Stimulated activated CD4-positive, alpha-beta T cell treated with anti-CD3 and anti-CD28 coated beads, Interleukin-4, amount 100 ng/mL, for 24 hours (primary cell): ENCODE measurements at places on chromosomes 4 and X.

DNA sequence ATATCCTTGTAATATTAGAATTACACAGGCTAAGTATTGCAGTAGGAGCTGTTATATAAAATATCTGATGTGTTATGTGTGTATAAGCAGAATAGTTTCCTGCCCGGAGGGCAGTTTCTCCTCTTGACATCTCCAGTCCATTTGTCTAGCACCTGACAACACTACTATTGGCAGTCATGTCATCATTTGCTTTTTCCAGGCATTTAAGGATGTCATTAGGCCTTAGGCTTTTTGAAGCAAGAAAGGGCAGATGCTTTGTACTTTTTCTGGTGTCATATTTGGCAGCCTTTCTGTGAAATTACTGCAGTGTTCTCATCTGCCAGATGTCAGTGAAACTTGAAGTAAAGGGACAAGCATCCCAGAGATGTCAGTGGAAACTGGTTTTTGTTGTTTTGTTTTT lies 2017.6 kb upstream of the IGFBP7 start:
- DNase-seq = no peak

DNA sequence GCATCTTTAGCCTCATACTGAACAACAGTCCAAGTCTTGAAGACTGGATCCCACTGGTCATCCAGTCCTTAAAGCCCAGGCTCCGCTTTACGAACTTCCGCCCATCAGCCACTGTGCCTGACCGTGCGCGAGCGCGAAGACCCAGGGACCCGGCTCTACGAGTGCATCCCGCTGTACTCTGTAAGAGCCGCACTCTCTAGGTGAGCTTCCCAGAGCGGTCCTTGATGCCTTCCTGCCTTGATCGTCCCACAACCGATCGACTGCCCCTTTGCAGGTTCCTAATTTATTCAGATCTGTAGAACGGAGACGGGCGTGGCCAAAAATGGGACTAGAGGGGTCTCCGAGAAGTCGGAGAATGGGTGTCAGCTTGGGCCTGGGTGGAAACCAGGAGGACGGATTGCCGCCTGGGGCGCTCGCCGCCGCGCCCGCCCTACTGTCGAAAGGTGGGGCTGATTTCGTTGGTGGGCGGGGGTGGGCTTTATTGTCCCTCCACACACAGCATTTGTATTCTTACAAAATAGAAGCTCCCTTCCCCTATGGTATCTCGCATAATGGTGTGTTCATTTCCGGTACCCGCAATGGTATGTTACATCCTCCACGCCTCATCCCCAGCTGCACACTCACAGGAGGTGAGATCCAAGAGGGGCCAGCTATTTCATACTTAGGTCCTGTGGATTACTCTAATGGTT lies 42.3 kb upstream of the FAM156A start:
- DNase-seq = no peak

- no peak for DNase-seq
Measured at GRCh38 chr4:41299486-41299885, 42.8 kb downstream of the UCHL1 start.

DNA sequence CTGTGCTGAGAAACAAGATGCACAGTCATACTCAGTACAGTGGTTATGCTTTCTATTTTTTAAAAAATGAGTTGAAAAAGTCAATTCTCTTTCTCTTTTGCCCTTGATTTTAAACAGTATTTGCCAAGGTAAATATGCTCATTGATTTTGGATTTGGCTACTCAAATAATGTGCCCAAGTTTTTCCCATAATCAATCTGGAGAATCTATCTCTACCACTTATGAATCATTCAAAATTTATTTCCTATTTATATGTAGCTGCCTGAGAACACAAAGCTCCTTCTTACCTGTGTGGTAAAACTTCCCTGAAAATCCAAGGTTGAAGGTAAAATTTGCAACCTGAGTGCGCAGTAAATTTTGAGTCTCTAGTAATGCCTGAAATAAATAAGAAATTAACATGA lies 136.5 kb downstream of the NDST4 start:
- DNase-seq = no peak

GRCh38 chr4:186029571-186030398 lies 39.2 kb upstream of the TLR3 start:
- no peak for DNase-seq

- DNase-seq = no peak
Measured at GRCh38 chr4:20592663-20593062, 107.6 kb upstream of the PACRGL start.

DNA sequence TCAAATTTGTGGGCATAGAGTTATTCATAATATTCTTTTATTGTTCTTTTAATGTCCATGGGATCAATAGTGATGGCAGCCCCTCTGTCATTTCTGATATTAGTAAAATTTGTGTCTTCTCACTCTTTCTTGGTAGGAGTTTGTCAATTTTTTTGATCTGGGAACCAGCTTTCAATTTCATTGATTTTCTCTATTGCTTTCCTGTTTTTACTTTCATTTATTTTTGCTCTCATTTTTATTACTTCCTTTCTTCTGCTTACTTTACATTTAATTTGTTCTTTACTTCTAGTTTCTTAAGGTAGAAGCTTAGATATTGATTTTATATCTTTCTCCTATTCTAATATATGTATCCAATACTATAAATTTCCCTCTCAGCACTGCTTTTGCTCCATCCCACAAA lies 40.7 kb downstream of the AWAT2 start:
- no peak for DNase-seq

- no peak for DNase-seq
Measured at GRCh38 chrX:24002167-24002566, 24.8 kb downstream of the KLHL15 start.

GRCh38 chr4:185849664-185850550 lies 37.9 kb upstream of the SORBS2 start:
- no peak for DNase-seq

GRCh38 chr4:24237709-24238108 lies 346.6 kb downstream of the DHX15 start:
- no peak for DNase-seq

GRCh38 chr4:52057196-52057595 lies 6.1 kb downstream of the SPATA18 start:
- no peak for DNase-seq

- no peak for DNase-seq
Measured at GRCh38 chrX:151723156-151723760, 7.4 kb downstream of the FATE1 start.

GRCh38 chr4:89482251-89482650 lies 174.7 kb upstream of the GPRIN3 start:
- no peak for DNase-seq

DNA sequence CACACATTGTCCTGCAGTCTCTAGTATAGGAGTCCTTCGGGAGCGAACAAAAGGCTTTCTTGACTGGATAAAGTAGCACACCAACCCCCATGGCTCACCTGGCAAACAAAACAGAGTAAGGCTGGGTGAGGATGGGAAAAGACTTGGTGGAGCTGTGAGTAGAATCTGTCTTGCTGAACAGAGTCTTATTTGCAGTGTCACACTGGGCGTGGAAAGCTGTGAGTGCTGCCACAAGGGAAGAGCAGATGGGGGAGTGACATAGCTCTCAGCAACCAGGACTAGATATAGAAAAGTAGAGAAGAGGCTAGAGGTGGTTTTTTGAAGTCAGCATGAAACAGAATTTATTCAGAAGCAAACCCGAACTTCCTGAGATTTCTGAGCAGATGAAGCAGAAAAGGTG lies 137.2 kb upstream of the ESX1 start:
- DNase-seq = no peak

DNA sequence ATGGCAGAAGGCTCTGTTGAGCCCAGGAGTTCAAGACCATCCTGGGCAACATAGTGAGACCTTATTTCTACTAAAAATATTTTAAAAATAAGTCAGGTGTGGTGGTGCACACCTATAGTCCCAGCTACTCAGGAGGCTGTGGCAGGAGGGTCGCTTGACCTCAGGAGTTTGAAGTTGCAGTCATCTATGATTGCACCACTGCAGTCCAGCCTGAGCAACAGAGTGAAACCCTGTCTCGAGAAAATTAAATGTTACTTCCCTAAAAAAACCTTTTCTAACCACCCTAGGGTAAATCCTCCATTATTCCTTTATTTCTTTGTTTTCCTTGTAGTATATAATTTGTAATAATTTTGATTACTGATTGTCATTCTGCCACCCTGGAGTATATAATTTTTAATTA lies 7.9 kb downstream of the FAM200B start:
- DNase-seq = no peak

DNA sequence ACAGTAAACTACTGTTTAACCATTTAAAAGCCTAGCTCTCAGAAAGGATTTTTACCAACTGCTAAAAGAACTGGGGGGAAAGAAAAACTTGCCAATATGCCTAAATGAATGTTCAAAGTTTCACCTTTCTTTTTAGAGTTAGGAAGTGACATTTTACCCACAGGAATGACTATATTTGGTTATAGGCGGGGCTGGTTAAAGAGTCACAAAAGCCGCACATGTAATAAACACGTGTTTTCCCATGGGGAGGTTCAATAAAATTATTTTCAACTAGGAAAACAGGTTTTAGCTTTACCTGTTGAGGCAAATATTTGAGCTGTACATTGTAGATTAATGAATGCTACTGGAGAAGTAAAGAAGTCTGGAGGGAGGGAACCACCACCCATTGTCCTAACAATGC lies 41.6 kb upstream of the UGDH start:
- no peak for DNase-seq

DNA sequence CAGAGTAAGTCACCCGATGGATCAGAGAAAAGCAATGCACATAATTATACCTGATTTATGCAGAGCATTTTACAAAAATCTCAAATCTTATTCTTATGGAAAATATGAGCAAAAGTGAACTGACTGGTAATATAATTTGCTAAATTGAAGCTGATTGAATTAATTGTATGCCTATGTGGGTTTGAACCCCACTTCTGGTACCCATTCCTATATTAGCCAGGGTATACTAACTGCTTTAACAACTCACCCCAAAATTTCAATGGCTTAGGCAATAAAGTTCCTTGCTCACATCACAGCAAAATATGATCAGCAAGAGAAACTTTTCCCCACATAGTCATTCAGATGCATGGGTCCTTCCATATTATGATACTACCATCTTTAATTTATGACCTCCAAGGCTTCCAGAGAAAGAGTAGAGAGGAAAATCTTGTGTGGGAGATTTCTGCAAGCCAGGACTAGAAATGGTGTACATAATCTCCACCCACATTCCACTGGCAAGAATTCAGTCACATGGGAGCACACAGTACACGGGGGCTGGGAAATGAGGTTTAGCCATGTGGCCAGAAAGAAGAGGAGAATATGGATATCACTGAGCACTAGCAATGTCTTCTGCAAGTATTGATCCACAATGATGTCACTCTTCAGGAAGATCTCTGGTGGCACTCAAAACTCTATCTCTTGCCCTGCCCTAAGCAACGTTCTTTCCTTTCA lies 640.7 kb downstream of the BCOR start:
- DNase-seq = no peak

- no peak for DNase-seq
Measured at GRCh38 chr4:139866276-139866962, 200.8 kb downstream of the MGST2 start.

DNA sequence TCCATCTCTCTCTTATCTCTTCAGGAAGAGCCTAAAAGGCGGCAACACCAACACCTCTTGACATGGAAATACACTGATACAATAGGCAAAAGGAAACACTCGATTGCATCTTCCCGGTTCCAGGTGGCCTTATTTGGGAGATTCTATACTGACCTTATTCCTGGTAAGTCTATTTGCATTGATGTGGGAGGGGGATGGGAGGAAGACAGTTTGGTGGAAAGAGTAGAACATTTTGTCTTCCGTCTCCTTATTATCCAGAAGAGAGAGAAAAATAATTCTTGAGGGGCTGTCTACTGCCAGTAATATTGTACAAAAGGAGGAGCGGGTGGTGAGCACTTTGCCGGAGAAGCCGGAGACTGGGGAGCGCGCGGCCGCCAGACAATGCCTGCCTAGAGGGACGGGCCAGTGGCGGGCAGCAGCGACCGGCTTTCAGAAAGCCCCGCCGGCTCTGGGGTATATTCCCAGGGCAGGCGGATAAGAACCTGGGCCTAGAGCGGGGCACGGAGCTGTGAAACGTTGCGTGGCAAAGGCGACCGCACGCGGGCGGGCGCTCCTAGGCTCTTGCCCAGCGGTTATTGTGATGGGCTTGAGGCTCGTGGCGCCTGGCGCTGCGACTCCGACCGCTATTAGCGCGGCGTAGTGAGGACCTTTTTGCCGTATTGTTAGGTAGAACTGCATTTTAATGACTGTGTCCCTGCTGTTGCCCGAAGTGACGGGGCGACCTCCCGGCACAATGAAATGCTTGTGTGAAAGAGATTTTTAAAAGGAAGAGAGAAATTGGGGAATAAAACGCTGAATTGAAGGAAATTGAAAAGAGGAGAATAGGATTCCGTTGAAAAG lies 518 bp downstream of the PRDM8 start:
- no peak for DNase-seq

GRCh38 chrX:9788911-9789310 lies 2.7 kb downstream of the SHROOM2 start:
- DNase-seq = no peak

GRCh38 chr4:38139187-38139586 lies 179.0 kb downstream of the PTTG2 start:
- no peak for DNase-seq

- no peak for DNase-seq
Measured at GRCh38 chr4:174255786-174256185, 27.7 kb downstream of the FBXO8 start.

DNA sequence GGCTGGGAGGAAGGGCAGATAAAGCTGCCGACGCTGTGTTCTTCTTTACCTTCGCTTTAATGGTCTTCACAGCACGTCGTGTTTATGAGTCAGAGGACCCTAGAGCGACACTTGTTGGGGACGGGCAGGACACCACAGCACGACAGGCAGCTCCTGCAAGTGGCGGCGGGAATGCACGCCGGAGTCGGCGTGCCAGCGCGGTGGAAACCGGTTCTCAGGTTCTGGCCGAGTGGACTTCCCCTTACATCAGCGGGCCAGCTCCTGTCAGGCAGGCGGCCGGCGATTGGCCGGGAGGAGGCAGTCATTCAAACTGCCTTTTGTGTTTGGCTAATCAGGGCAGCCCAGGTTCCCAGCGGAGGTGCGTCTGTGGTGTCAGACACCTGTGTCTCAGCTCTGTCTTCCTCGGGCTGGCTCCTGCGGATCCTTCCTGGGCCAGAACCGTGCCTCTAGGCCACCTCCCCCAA lies 150.9 kb downstream of the SHROOM3 start:
- peak; percentile 4 for DNase-seq

DNA sequence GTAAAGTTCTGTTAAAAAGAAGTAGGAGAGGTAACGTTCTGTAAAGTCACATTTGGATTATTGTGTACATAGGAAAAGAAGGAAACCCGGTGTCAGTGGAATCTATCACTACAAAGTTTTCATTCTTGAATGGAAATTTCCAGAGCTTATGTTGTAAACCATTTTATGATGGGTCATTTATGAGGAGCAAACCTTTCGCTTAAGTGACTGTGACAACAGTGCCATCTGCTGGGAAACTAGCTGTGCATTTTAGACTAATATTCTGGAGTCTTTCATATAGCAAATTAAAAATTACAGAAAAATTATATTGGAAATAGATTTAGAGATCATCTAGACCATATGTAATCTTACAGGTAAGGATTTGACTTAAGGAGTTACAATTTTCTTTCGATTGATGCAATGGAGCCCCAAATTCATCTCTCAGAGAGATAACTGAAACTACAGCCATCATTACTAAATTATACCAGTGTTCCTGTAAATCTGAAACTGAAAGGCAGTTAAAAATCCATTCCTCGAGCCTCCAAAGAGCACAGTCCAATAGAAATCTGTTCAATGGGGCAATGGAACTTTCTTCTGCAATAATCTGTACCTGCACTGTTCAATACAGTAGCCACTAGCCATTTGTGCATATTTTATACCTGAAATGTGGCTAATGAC lies 26.9 kb downstream of the ASB9 start:
- peak; percentile 50 for DNase-seq
